ENCODE measurements at places on chromosomes 7 and 10. TPM values are rescaled to one million over a fixed set of nuclear protein-coding genes. Genes with fewer than 3 reads are reported as not detected.

DNA sequence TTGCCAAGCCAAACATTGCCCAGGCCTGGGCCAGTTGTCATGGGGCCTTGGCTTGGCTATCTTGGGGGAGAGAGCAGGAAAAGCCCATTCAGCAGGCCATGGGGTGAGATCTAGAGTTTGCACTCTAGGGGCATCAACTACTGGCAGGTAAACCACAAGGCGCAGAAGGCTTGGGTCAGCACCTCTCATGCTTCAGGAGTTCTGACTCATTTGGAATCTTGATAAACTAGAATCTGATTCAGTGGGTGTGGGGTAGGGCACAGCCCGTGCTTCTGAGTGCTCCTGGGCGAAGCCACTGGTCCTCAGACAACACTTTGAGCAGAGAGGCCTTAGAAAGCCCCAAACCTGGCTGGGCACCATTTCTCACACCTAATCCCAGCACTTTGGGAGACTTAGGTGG, 81.1 kb downstream of the RGS10 start:
- no peak for DNase-seq

BMPER gene
- 17.3 TPM for total RNA-seq

GRCh38 chr10:88652616-88653015, 11.6 kb upstream of the LIPF start:
- DNase-seq, result no peak

GRCh38 chr7:72308986-72309385, 103.2 kb downstream of the CALN1 start:
- no peak for DNase-seq

PPRC1 gene
- 8.6 TPM for total RNA-seq

DNA sequence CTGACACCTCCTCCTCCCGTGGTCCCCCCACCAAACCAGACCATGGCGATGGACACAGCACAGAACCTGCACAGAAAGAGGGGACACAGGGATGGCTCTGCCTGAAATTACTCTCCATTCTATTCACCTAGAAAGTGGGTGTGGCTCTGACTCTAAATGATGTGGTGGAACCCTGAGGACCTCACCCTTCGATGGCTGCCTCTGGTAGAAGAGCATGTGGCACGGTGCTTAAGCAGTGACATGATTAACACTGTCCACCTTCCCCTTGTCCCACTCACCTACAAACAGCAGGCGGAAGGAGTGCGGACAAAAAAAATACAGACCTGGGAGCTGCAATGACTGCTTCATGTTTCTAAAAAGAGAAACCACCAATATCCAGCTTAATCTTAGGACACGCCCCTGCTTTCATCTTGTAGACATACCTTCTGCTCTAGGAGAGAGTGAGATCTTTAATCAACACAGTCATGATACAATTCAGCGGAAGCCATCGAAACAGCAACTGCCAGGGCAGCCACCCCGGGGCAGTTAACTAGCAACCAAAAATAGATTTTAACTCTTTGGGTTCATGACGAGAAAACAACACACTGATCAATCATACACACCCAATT, 11.4 kb downstream of the JCAD start:
- DNase-seq, result no peak

HOXA3 gene
- total RNA-seq, result 16.3 TPM

DNA sequence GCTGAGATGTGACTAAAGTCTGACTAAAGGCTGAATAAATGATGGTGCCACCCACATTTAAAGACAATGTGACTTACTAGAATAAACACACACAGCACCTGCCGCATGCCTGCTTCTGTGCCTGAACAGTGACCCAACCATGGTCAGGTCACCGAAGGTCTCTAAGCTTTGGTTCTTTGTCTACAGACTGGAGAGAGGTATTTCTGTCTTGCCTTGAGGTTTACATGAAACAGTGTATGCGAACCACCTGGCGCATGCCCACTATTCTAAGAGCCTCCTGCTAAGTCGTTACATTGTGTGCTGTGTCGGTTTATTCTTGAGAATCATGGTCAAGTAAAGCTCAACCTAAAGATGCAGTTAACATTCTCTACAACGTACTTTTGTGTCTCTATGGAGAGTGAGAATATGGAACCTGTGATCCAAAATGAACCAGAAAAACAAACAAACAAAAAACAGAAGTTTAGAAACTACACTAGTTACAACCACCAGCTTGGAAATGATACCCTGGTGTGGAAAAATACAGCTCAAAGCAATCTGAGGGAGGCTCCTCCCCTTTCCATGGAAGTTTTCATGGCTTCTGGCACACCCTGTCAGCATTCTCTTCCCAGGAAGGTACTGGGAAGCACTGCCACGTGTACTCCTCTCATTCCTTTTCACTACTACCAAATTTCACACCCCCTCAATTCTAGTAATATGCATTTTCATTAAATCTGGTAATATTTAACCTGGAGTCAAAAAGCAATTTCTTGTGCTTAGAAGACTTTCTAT, 40.0 kb downstream of the VOPP1 start:
- no peak for DNase-seq

OR2A42 gene
- total RNA-seq, result not detected

METTL27 gene
- 2.1 TPM for total RNA-seq
